ENCODE measurements at places on chromosomes 3 and 15.
A peak's percentile ranks its signal among the peaks of the same experiment; 100 is the strongest.

GRCh38 chr3:115418583-115418982 is 204.7 kb upstream of the GAP43 start:
- DNase-seq, result no peak

DNA sequence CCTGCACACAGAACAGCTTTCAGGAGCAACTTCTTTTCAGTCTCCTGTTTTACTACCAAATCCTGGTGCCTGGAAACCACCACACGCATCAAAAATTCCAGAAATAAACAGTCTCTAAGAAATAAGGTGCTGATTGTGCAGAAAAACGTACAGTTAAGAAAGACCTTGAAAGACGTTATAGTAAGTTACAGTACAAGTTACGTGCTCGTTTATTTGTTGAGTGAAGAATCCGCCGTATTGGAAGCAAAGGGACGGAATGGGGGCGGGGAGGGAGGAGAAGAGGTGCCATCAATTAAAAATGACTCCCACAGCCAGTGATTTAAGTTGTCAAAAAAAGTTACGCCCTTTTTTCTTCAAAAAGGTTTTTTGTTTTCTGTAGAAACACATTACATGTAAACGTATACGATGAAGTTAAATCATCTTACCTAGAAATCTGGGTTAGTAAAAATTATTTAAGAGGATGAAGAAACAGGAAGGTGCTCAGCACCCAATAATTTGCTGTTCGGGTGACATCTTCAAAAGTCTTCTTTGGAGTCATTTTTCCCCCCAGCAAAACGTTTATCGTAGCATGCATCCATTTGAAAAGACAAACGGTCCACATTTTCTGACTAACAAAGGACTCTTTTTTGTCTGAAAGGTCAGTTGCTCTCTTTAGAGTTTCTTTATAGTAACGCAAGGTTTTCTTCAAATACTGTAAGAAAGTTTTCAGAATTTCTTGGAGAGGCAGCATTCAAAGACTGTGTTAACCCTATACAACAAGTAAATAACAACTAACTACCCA is 782 bp upstream of the UACA start:
- no peak for DNase-seq

DNA sequence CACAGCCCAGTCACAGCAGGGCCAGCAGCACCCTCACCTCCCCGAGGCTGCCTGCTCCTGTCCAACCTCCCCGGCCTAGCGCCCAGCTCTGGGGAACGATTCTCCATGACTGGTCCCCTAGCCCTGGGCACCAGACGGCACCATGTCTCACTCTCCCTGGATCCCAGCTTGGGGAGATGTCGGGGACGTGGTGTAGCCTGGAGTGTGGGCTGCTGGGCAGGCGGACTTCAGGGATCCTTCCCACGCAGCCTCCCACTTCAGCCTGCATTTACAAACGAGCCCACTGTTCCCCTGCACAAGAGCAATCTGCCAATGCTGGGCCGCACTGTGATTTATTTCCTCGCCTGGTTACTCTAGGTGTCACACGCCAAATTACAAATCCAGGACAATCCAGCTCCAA is 31.3 kb downstream of the NUP210 start:
- no peak for DNase-seq

DNA sequence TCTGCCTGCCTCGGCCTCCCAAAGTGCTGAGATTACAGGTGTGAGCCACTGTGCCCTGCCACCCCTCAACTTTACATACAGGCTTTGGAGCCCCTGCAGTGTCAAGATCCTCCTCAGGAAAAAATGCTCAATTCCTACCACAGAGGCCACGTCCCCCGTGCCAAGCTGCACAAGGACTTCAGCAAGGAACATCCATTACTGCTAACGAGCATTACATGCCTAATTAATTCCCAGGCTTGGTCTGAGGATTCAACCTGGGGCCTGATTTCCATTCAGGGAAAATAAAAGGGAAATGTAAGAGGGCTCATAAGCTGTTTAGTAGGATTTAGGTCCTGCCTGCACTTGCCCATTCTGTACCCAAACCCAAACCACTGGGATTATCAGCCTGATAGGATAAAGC is 161.4 kb downstream of the RAB11A start:
- no peak for DNase-seq

DNA sequence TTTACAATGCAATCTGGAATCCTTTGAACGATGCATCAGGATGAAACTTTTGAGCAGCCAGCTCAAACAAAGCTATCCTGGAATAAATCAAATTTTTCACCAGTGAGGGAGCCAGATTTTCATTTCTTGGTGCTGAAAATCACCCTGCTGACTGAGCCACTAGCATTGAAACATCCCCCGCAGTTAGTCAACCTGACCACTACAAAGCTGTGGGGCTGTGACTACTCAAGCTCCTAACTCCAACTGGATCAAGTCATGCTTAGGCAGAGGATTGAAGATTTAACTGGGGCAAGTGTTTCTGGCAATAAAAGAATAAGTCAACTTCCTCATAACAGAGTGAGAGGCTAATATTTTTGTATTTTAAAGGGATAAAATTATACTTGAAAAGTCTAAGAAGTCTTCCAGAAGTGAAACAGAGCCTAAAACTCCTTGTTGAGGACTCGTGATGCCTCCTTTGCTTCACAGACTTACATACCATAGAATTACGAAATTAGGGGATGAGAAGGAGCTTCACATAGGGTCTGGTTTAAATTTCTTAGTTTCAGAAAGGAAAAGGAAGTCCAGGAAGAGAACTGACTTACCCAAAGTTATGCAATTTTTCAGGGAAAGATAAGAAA is 177.8 kb downstream of the SERPINI1 start:
- DNase-seq, result no peak

- DNase-seq, result peak; percentile 10
Measured at GRCh38 chr15:51077221-51078153, 17.2 kb downstream of the TNFAIP8L3 start.

GRCh38 chr15:52783929-52784798 is 6.0 kb downstream of the ONECUT1 start:
- DNase-seq, result peak; percentile 7

DNA sequence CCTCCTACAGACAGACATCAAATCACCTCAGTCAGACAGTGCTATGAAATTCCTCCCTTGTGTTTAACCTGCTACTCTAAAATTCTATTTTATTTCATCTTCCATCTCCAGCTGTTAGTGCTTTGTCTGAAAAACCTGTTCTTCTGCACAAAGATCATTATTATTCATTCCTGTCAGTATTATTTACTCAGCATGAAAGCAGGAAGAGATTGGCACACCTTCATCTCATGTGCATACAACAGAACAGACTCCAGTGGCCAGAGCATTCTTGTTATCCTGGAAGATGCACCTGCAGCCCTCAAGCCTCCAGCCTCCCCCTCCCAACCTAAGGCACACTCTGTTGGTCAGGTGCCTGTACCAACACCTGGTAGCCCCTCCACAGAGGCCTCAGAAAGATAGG is 1.8 kb upstream of the ROPN1B start:
- no peak for DNase-seq

- no peak for DNase-seq
Measured at GRCh38 chr15:77611767-77612166, 20.9 kb downstream of the LINGO1 start.

DNA sequence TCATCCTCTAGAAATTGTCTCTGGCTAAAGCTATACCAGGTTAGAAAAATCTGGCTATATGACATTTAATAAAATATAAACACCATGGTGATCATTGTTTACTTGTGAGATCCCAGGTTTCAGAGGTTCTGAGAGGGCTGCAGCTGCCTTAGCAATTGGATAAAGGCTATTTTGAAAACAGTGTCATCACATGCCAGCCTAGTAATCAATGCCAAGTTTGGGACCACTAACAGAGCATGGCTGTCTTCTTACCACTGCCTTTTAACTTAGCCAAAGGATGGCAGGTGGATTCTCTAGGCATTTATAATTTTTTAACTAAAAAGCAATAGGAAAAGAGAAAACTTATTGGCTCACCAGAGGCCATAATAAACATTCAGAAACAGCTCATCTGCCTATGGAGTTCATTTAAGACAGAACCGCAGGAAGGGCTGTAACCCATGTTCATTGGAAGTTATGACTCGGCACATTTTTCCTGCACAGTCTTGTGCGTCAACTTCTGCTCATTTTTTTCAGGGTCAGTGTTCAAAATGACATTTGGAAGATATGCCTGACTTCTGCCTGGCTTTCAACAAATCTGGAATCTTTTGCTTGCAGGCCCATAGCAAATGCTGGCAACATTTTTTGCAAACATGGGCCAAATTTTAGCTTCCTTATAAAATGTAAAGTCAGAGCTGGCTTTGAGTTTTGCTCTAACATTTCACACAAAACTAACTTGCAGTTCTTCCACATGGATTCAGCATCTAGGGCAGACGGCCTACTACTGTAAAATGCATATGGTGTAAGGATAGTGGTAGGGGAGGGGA is 476.0 kb upstream of the TBL1XR1 start:
- no peak for DNase-seq

DNA sequence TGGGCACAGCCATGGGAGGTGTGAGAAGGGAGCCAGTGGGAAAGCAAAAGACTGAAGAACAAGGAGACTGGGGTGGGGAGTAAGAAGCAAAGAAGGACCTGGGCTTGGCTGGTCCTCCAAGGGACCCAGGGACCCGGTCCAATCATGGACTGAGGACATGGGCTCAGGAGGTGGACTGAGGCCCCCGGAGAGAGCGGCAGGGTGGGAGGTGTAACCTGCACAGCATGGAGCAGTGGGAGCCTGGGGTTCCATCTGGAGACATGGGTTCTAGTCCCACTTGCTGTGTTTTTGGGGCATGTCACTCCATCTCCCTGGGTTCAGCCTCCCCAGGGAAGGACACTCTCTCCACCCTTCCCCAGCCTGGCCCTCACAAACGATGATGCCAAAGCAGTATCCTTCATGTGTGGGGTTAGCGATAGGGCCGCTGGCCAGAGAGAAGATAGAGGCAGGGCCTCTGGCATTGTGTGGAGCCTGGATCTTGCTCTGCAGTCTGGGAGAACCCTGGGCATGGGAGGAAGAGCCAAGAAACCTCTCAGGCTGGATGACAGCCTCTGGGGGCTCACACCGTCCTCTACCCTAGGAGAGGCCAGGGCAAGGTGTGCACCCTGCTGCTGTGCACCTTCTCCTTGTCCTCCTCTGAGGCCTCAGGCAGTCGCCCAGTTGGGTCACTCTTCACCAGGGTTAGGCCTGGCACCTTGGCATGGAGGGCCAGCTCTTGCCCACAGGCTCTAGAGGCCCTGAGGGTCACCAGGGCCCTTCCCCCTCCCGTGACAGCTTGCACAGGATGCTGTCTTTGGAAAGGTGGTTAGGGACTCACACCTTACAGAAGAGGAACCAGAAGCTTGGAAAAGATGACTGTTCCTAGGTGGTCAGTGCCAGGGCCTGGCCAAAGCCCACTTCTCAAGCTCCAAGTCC is 26.0 kb downstream of the FBXW12 start:
- no peak for DNase-seq

GRCh38 chr15:74826364-74826819 is at the start of gene CPLX3:
TSS of gene CPLX3 (plus strand) at chr15:74826627. CDS start at chr15:74826704, 77 bp downstream.
- DNase-seq, result no peak
